ENCODE measurements at places on chromosomes 2 and 18. TPM values are rescaled to one million over a fixed set of nuclear protein-coding genes. Genes with fewer than 3 reads are reported as not detected.
A peak's percentile ranks its signal among the peaks of the same experiment; 100 is the strongest.

PRKAG3 gene
- total RNA-seq, result not detected

BCL11A gene
- total RNA-seq, result not detected

CNRIP1 gene
- total RNA-seq, result not detected

INHBB gene
- 57.5 TPM for total RNA-seq

SCN9A gene
- 5.2 TPM for total RNA-seq

TBR1 gene
- not detected for total RNA-seq

CXXC1 gene
- 54.7 TPM for total RNA-seq

GRCh38 chr2:83003555-83003954 is 1455.5 kb downstream of the SUCLG1 start:
- no peak overlapping the region for H3K4me3 ChIP-seq
- no peaks in the 10 kb centered on the region for H3K27me3 ChIP-seq
- no peaks in the 10 kb centered on the region for H3K4me1 ChIP-seq
- no peak overlapping the region for H3K27ac ChIP-seq
- no peak for DNase-seq

- no peak overlapping the region for H3K27ac ChIP-seq
- H3K27me3 ChIP-seq, result no peaks in the 10 kb centered on the region
- no peak overlapping the region for H3K4me3 ChIP-seq
- H3K4me1 ChIP-seq, result no peaks in the 10 kb centered on the region
- DNase-seq, result peak; percentile 3
Measured at GRCh38 chr2:219836647-219837177, 209.3 kb downstream of the SLC4A3 start.

DNA sequence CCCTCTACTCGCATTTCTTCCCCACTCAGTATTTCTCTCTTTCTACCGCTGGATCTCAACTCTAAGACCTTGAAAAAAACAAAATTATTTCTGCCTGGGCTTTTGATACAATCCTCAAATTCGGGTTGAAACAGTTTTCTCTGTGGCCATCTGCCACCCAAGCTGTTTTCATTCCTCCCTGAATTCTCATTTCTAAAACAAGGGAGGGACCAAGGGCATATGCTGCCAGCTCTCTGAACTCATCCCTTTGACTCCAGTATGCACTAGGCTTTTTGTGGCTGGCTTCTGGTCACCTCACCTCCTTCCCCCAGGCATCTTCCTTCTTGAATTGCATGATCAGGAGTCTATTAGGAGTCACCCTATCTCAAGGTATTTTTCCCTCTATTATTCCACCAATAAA is 49.5 kb downstream of the CCDC148 start:
- H3K27ac ChIP-seq, result no peak overlapping the region
- no peak overlapping the region for H3K4me3 ChIP-seq
- no peaks in the 10 kb centered on the region for H3K27me3 ChIP-seq

DNA sequence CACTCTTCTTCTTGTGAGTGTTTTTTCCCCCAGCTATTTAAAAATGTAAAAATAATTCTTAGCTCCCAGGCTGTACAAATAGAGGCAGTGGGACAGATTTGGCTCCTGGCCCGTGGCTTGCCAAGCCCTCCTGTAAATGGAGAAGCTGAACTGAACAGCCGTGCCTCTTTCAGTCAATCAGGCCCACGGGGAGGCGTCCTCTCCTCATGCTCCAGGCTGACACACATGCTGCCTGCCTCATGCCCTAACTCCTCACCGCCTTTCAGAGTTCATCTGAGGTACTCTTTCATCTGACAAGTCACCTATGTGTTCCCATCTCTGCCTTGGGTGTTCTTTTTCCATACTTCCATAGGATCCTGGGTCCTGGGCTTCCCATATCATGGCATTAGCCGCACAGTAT is 58.9 kb downstream of the BMP10 start:
- H3K36me3 ChIP-seq, result no peaks in the 10 kb centered on the region
- no peak for DNase-seq

- no peak for DNase-seq
- no peak overlapping the region for H3K27ac ChIP-seq
- H3K4me1 ChIP-seq, result no peaks in the 10 kb centered on the region
- H3K27me3 ChIP-seq, result no peaks in the 10 kb centered on the region
- H3K36me3 ChIP-seq, result peaks cover 11% of the 10 kb centered on the region
Measured at GRCh38 chr18:57664568-57665165, 43.0 kb upstream of the NARS1 start.

DNA sequence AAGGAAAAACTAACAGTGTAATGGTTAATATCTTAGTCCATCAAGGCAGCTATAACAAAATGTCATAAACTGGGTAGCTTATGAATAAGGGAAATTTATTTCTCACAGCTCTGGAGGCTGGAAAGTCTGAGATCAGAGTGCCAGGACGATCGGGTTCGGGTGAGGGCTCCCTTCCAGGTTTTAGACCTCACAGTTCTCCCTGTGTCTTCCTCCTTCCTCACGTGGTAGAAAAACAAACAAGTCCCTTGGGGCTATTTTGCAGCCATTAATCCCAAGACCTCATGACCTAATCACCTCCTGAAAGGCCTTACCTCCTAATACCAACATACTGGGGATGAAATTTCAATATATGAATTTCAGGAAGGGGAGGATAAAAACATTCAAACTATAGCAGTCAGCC is 455.9 kb downstream of the CNTNAP5 start:
- H3K36me3 ChIP-seq, result no peaks in the 10 kb centered on the region
- H3K27ac ChIP-seq, result no peak overlapping the region
- DNase-seq, result no peak
- no peaks in the 10 kb centered on the region for H3K4me1 ChIP-seq
- H3K27me3 ChIP-seq, result no peaks in the 10 kb centered on the region

GRCh38 chr2:233013027-233013461 is at the start of gene NGEF:
TSS of gene NGEF (minus strand) at chr2:233013256. CDS start at chr2:232974890, 38,366 bp downstream.
- H3K27ac ChIP-seq, result no peak within 1 kb of the TSS
- no peaks in the 10 kb centered on the region for H3K27me3 ChIP-seq
- H3K4me3 ChIP-seq, result no peak within 1 kb of the TSS
- no peak for DNase-seq
- no peaks in the 10 kb centered on the region for H3K4me1 ChIP-seq
- no peaks in the 10 kb centered on the region for H3K36me3 ChIP-seq

DNA sequence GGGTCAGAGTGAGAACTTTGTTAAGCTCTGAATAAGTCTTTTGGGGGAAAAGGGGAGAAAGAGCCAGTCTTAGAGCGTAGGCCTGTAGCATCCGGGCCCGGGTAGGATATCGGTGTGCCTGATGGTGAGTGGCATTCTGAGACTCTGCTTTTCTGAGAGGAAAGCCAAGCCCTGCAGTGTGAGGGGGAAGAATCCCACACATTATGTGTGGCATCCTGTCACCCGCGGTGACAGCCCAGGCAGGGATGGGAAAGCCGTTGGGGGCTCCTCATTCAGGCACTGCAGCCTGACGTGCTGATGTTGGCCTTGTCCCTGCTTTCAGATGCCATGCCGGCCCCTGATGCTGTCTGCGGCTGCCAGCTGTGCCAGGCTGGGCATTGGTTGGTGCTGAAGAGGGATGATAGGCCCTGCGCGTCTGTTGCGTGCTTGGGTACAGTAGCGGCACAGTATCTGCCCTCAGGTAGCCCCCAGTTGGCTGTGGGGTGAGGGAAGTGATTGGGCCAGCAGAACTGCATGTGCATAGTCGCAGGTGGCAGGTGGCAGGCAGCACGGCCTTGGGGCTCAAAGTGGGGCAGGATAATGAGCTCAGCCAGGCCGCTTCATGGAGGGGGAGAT is 37.6 kb downstream of the GLI2 start:
- no peak overlapping the region for H3K27ac ChIP-seq
- peaks cover 25% of the 10 kb centered on the region for H3K27me3 ChIP-seq
- no peaks in the 10 kb centered on the region for H3K36me3 ChIP-seq
- no peaks in the 10 kb centered on the region for H3K4me1 ChIP-seq
- no peak for DNase-seq
- H3K4me3 ChIP-seq, result no peak overlapping the region

Data from PC-9 (cell line).